ENCODE measurements at places on chromosomes 6 and 20. TPM values are rescaled to one million over a fixed set of nuclear protein-coding genes. Genes with fewer than 3 reads are reported as not detected.

RTN4IP1 gene
- total RNA-seq, result 8.0 TPM

GRCh38 chr6:54053881-54054391 lies 57.3 kb upstream of the MLIP start:
- DNase-seq, result no peak

DNA sequence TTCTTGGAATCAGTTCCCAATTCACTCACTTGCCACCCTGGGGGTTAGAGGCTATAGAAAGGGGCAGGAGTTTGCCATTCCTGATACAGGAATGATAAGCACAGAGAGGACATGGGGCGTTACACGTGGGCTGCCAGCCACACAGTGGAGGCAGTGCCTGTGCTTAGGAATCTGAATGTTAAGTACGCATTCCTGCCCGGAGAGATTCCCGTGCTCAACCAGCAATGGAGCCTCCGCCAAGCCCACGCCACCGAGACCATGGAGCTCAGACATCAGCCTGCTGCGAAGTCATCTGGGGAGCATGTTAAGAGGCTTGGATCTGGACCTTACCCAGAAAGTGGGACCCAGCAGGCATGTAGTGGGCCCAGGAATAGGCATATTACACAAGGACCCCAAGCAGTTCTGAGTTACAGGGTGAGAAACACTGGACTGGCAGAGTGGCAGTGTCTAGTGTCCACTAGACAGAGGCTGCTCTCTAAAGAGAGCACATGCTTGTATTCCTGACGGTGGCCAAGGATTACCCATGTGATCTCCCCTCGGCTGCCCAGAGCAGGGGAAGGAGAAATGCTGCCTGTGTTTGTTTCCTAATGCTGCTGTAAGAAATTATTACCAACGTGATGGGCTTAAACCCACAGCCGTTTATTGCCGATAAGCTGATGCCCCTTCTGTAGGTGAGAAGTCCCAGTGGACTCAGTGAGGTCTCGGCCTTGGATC lies 138.2 kb downstream of the BMP7 start:
- no peak for DNase-seq

DNA sequence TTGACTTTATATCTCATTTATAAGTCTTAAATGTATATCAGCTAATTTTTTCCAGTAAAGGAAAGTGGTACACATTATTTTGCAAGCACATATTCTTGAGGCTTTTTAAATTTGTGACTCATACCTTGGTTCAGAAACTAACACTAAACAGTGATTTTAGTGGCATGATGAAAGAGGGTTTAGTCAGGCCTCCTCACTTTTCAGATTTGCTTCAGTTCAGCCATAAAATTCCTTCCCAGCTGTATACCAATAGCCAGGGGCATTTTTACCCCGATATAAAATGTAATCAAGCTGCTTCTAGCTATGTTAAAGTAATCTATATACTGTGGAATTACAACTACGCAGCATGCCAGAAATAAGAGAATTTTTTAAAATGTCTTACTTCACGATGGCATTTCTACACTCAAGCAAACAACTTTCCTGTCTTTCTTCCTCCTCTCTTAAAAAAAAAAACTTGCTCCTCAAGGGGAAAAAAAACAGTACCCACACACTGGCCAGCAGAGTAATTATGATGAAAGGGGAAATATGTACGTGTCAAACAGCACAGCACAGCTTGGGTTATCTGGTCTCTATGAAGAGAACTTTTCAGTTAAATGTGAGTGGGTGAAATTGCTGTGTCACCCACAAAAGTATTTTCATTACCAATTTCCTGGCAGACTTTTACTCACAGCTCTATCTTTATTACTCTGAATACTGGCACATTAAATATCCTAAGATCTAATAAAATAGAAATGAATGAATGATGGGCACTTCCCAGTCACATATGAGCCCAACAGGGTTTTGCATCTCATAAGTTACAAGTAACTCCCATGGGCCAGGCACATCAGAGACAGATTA lies 244.8 kb upstream of the TENT5A start:
- DNase-seq, result no peak

- peak; percentile 78 for DNase-seq
These were observed at the start of gene CD40 for GRCh38 chr20:46117704-46118467. CD40 (plus strand) TSS chr20:46118314; CDS start chr20:46118344, 30 bp downstream.
